ENCODE measurements at places on chromosomes 3 and 15.
A peak's percentile ranks its signal among the peaks of the same experiment; 100 is the strongest.

GRCh38 chr15:53129121-53129904 lies 339.2 kb upstream of the ONECUT1 start:
- no peak for DNase-seq

GRCh38 chr15:68598171-68599152 lies 19.7 kb downstream of the CORO2B start:
- no peak for DNase-seq

GRCh38 chr3:74537164-74537563 lies 77.3 kb downstream of the CNTN3 start:
- peak; percentile 19 for DNase-seq

GRCh38 chr3:99895131-99895696 lies 77.6 kb downstream of the CMSS1 start:
- no peak for DNase-seq

DNA sequence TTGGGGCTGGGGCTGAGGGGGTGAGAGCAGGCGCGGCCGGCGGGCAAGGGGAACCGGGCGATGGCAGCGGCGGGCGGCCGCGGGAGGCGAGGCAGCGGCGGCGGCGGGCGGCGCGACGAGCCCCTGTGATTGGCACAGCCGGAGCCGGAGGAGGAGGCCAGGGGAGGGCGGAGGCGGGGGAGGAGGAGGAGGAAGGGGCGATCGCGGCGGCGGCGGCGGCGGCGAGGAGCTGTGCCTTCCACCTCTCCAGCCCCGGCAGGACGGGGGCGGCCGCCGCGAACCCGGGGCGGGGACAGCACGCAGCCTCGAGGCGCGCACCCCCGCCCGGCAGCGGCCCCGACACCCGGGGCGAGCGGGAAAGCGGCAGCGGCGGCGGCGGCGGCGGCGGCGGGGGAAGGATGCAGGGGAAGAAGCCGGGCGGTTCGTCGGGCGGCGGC lies at the start of gene SLCO3A1:
SLCO3A1 (plus strand) TSS at position 198 of the 437 bp plus-strand sequence.
- DNase-seq = no peak

DNA sequence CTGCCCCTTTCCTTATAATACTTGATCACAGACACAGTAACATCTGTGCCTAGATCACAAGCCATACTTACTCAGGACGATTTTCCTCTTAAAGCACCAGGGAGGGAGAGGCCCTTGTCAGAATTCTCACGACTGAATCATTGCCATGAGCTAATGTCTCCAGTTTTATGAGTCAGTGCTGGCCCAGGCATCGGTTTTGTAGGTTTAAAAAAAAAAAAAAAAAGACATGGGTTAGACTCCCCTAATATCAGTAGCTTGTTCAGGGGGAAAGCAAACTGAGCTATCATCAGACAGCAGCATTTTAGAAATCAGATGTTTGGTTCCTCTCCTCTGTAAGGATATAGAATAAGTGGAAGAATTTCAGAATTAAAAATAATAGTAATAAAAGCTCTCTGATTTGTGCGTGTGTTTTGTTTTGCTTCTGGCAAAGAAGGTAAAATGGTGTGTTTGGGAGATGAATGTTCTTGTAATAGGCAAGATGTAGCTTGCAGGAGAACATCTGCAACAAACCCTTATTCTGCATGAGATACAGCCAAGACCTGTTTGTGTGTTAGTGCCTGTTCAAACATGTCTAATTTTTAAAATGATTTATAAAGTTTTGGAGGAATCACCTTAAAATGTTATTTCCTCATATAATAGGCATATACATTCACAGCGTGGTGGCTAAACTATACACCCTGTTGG lies 193.6 kb downstream of the TP63 start:
- peak; percentile 78 for DNase-seq

GRCh38 chr15:51443282-51443914 lies 101.9 kb downstream of the GLDN start:
- DNase-seq = no peak

GRCh38 chr15:42523331-42523730 lies 25.3 kb downstream of the LRRC57 start:
- DNase-seq = no peak

DNA sequence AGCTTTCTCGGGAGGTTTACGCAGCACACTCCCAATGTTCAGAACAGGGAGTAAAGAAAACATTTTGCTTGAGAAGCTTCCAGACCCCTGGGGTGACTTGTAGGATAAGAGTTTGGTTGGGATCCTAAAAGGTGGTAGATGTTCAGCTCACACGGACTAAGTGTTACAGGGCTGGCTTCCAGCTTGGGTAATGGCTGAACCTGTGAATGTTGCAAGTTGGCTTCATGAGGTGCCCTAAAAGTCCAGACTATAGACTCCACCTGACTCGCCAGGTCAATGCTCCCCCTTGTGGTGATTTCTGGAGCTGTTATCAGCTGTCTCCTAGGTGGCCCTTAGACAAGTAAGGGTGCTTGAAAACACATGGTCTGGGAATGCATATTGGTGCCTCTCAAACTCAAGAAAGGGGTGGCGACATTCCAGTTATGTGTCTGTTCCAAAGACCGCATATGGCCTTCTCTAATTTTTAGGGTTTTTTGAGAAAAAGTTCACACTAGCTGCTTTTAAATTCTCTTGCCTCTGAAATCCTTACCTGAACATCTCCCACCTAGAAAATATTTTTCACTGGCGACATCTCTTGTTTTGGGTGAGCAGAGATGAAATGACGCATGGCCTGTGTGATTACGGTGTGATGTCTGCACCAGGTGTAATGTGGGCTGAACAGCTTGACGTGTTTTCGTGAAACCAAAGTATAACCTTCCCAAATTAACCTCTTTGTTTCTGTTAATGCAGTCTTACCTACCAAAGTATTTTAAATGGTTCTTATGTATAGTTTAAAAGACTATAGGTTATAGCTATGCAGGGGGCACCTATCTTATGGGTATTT lies 175.7 kb upstream of the KBTBD8 start:
- no peak for DNase-seq

DNA sequence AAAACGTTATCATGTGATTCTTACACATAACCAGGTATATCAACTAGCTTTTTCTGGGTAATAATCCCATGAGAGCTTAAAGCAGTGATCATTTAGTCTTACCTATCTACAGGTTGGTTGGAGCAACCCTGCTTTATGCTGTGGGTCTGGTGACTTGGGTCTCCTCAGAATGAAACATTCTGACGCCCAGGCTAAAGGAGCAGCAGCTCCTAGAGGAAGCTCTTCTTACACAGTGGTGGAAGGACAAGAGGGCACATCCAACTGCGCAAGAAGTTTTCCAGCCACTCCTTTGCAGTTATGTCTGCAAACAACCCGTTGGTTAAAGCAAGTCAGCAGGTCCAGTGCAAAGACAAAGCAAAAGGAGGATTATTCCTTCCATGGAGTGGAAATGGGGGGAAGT lies 377.5 kb downstream of the EDEM1 start:
- DNase-seq = no peak
